ENCODE measurements at places on chromosomes 3 and 15.
A peak's percentile ranks its signal among the peaks of the same experiment; 100 is the strongest.

DNA sequence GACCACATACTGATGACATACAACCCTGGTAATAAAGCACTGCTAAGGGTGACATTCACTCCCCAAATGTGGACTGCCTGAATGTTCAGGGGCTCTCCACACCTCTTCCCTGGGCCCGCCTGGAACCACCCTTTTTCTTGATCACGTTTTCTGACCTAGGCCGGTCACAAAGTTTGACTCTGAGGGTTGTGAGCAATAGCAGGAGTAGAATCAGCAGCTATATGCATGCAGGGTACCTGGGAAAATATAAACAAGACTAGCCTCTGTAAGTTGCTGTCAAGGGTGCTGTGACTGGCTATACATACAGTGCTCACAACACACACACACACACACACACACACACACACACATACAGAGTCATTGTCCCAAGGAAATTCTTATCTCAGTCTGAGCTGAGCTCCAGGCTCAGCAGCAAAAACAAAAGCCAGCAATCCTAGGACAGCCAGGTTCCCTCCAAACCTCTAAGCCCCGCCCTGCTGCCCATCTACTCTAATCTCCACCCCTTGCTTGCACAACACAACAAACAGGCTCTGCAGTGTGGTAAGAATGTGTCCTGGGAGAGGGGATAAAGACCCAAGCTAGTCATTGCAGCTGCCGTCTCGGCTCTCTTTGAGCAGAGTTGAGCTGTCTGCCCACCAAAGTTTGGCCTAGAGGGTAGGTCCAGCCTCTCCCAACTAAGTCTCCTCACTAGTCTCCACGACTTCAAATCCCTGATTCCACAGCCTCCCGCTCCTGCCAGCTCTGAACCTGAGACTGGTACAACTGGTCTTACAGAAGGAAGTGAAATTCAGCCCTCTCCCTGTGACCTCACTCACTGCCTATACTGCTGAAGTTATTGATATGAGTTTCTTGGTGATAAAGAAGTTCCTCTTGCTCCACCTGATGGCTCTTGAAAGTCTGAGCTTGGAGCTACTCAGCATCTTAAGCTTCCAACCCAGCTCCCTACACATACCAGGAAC is 2.2 kb downstream of the BMF start:
- peak; percentile 29 for DNase-seq

DNA sequence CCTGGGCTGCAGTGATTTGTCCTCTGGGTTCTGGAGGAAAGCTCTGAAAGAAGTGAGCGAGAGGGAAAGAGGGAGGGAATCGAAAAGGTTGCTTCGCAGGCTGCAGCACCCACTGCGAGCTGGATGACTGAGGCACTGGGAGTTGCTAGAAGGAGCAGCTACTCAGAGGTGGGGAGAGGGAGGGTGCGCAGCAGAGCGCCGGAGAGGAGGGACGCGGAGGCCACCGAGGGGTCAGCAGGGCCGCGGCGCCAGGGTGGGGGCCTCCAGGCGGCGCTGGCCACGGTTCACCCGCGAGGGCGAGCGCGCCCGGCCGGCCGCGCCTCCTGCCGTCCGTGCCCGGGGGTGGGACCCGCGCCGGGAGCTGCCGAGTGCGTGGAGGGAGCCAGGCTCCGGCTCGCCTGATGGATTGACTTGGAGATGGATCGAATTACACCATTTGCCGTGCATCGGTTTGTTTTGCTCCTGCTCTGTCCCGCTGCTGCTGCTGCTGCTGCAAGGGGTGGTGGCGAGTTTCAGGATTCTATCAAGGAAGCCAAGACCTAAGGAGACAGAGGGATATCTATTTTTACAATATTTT is at the start of gene SEMA6D:
Gene SEMA6D, plus strand, starts transcription at position 470 of the 577 bp plus-strand sequence. CDS start 42,294 bp downstream, outside the sequence.
- peak; percentile 75 for DNase-seq

GRCh38 chr15:57592426-57592825 is 722 bp downstream of the MYZAP start:
- DNase-seq: no peak

- DNase-seq: no peak
Observed at GRCh38 chr3:187781001-187781400, 35.7 kb upstream of the BCL6 start.

- no peak for DNase-seq
Observed at GRCh38 chr3:118548434-118548833, 486.2 kb downstream of the IGSF11 start.

- DNase-seq: no peak
Observed at GRCh38 chr3:15319575-15319974, 12.8 kb downstream of the SH3BP5 start.

DNA sequence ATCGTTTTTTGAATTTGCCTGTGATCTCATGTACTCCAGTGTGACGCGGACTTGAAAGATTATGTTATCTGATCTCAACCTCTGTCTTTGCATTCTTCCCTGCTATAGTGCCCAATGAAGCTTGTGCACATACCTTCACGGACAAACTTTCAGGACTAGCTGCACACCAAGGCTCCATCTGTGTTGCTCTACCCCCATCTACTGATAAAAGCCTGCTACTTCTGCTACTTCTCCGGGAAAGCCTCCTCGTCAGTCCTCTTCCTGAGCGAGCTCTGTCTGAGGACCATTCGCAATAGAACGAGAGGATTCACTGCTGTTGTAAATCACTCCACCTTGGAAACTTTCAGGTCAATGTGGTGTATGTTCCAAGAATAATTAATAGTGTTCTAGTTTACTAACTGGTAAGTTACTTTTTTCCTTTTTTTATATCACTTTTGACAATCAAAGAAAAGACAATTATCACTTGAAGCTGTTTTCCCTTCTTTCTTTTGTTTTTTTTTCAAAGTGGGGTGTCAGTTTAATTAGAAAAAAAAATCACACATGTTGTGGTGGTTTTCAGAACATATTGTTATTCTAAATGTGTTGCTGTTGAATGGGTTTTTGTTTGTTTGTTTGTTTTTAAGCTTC is 217.6 kb downstream of the ARRDC4 start:
- peak; percentile 66 for DNase-seq

GRCh38 chr15:72781631-72782030 is 1.9 kb downstream of the ADPGK start:
- no peak for DNase-seq

- no peak for DNase-seq
Observed at GRCh38 chr3:16300881-16301359, 35.9 kb downstream of the OXNAD1 start.

- DNase-seq: no peak
Observed at GRCh38 chr3:123780656-123781055, 103.5 kb downstream of the MYLK start.

GRCh38 chr3:151058740-151059139 is 26.7 kb upstream of the MED12L start:
- DNase-seq: no peak

GRCh38 chr3:141336672-141337522 is 31.4 kb upstream of the ZBTB38 start:
- DNase-seq: no peak

DNA sequence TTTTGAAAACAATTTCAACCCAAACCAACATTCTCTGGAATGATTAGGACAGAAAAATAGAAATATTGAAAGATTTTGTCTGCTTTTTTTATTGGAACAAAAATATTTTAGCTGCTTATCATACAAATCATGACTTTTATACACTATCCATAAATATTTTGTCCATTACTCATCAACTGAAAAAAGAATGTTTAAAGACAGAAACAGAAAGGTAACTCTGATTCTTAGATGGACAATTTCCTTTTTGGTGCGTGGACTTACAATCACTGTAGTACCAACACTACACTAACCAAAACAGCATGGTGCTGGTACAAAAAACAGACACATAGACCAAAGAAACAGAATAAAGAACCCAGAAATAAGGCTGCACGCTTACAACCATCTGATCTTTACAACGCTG is 582.8 kb upstream of the CCDC54 start:
- no peak for DNase-seq

DNA sequence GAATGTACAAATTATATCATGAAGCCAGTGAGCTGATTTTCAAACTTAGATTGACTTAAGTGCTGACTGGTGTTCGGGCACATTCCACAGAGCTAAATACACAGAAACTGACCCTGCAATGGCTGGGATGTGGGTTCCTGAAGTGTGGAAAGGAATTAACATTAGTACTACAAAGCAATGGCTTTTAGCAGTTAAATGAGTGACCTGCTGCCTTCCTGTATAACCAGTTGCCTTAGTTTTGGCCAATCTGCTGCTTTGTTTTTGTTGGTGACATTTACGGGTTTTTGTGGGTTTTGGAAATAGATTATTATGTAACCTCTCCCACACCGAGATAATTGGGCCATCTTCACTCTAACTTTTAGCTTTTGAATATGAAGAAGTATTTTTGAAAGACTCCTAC is 2.4 kb upstream of the SKIC8 start:
- no peak for DNase-seq

DNA sequence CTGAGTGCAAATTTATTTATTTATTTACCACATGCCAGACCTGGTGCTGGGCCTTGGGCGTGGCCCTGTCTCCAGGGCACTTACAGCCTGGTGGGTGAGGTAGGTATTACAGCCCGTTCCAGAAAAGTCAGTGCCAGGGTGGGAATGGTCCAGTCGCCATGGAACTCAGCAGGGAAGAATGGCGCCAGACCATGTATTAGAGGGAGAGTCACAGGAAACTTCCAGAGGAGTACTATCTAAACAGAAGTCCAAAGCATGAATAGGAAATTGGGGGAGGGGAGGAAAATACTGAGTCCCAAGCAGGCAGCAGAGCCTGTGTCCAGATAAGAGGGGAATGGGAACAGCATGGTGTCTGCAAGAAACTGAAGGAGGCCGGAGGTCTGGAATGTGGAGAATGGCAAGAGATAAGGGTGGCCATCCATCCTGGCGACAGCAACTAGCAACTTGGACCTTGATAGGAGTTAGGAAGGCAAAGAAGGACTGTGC is 27.0 kb downstream of the SH3BP5 start:
- DNase-seq: peak; percentile 1

DNA sequence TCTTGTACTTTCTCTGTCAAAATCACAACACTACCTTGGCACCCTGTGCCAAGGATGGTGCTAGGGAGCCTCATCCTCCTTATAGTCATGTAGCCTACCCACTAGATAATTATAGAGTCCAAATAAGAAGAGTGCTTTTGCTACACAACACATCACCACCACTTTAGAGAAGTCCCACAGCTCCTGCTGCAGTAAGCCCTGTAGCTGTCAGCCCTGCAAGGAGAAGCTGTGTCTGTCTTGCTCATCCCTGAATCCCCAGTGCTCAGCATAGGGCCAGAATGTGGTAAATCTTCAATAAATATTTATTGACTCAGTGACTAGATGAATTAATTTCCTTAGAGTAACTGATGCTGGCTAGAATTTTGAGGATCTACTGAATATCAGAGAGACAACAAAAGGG is 190.8 kb downstream of the ZNF621 start:
- DNase-seq: no peak

- DNase-seq: no peak
Observed at GRCh38 chr3:197306374-197307086, 8.1 kb upstream of the DLG1 start.

- peak; percentile 28 for DNase-seq
Observed at GRCh38 chr3:127735767-127736693, 63.3 kb downstream of the ABTB1 start.

DNA sequence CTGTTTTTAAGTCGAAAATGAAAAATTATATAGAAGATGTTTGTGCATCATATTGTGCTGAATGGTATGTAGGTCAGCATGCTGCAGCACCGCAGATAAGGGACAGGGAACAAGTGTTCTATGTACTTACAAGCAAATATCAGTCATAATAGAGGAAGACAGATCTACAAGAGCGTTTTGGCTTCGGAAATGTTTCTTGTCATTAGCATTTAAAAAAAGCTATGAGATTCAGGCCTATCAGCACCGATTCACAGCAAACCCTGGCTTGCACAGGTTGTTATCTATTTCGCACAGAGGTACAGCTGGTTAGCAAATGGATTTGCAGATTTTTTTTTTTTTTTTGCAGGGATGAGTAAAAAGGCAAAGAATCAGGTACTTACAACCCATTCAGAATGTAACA is 204.2 kb upstream of the TBC1D5 start:
- no peak for DNase-seq

DNA sequence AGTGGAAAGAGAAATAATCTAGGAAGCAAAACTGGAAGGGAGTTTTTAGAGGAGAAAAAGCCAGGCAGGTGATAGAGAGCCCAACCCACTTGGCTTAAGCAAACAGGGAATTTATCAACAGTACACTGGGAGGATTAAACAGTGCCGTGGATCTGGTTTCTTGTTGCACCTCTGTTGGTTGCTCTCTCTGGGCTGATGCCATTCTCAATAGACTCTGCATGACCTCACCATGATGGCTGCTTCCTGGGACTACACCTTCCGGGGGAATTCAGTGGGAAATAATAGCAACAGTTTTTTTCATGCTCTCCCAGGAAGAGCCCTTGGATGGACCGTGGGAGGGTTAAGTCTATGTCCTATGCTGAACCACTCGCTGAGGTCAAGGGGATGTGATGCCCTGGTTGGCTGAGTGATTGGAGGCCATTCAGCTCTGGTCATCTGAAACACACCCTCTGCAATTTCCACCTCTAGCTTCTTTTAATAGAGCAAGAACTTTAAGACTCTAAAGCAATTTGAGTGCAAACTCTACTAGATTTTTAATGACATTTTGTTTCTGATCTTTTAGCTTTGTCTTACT is 74.2 kb downstream of the EPHB1 start:
- DNase-seq: peak; percentile 11

- no peak for DNase-seq
Observed at GRCh38 chr15:60390871-60391501, 6.8 kb downstream of the ANXA2 start.

DNA sequence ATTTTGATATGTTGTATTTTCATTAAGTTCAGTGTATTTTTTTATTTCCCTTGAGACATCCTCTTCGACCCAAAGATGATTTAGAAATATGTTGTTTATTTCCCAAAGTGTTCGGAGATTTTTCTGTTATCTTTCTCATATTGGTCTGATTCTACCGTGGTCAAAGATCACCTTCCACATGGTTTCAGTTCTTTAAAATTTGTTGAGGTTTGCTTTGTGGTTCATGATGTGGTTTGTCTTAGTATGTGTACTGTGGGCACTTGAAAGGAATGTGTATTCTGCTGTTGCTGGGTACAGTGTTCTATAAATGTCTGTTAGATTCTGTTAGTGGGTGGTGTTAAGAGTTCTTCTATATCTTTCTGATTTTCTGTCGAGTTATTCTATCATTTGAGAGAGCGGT is 103.4 kb upstream of the FHIT start:
- no peak for DNase-seq

DNA sequence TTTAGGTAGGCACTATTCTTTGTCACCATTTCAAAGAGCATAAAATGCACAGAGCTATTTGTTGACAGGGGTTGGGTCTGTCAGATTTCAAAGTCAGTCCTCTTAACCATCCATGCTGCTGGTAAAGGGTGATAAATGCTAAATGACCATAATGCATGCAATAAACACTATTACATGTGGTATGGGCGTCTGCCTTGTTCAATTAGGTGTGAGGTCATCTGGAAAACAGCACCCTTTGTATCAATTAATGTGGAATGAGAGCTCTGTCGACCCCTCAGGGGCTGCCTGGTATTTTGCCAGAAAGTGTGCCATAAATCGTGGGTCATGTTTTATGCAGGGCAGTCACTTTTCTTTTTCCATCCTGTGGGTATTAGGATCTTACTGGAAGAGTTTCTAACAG is 235.6 kb downstream of the SV2B start:
- peak; percentile 65 for DNase-seq

GRCh38 chr15:37106490-37107001 is 6.2 kb upstream of the MEIS2 start:
- no peak for DNase-seq
